ENCODE measurements at places on chromosomes 11 and 22. TPM values are rescaled to one million over a fixed set of nuclear protein-coding genes. Genes with fewer than 3 reads are reported as not detected.
A peak's percentile ranks its signal among the peaks of the same experiment; 100 is the strongest.

DERL3 gene
- total RNA-seq = 5.2 TPM

KCNJ4 gene
- not detected for total RNA-seq

BATF2 gene
- total RNA-seq = not detected

GRIA4 gene
- total RNA-seq = not detected

DNA sequence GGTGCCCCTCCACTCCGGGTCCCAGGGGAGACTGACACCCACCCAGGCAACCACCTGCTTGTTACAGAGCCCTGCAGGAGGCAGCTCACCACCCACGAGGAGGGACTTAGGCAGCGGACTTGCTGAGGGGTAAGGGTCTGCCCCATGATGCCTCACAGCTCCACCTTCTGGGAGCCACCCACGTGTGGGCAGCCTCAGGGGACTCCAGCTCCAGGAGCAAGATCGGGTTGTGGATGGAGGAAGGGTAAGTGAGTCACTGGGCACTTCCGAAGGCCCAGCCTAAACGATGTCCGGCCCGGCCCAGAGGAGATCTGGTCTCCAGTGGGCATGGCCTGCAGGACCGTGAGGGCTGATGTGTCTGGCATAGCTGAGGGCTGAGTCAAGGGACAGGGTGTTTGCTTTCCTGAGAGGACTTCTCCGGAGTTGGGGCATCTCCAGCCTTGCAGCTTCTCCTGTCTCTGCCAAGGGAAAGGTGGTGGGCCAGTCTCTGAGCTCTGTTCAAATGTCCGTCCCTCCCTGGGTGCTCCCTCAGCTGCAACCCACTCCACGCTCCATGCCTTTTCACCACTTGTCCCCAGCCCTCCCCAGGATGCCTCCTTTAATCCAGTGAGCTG is 32.3 kb upstream of the P2RY2 start:
- H3K27me3 ChIP-seq = peaks cover 2% of the 10 kb centered on the region
- no peak for DNase-seq
- no peak overlapping the region for H3K27ac ChIP-seq
- peaks cover 6% of the 10 kb centered on the region for H3K4me1 ChIP-seq

- no peak overlapping the region for H3K4me3 ChIP-seq
- H3K27me3 ChIP-seq = no peaks in the 10 kb centered on the region
- DNase-seq = no peak
- no peaks in the 10 kb centered on the region for H3K4me1 ChIP-seq
Measured at GRCh38 chr11:28009388-28009787, 98.6 kb downstream of the KIF18A start.

DNA sequence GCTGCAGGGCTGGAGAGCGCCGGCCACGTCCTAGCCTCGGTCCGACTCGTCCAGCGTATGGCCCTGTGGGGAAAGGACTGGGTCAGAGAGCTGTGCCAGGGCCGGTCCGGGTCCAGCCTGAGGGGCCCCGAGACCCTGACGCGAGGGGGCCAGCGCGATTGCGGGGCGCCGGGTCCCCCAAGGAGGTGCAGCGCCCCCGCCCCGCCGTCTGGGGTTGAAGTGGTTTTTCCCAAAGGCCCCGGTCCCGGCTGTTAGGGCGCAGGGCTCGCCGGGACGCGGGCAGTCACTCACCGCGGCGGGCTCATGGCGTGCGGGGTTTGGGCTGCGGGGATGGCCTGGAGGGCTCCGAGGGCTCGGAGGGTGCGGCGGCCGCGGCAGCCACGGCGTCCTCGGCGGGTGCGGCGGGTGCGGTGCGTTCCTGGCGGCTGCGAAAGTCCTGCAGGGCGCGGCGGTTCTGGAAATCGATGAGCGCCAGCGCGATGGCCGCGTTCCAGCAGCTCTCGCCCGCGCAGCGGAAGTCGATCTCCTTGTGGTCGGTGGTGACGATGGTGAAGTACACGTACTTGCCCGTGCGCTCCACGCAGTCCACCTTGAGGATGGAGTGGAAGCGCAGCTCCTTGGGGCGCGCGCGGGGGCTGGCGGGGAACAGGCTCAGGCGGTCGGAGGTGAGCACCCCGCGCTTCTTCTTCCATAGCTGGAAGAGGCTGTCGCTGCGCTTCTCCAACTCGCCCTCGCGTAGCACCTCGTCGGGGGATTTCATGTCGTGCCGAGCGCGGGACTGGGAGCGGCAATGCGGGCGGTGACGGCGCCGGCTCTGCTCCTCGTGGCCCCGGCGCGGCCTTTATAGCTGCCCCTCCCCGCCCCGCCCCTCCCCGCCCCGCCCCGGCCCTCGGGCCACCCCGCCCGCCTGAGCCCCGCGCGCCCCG is at the start of gene PHLDA2:
PHLDA2 (minus strand) TSS at position 816 of the 926 bp plus-strand sequence; CDS start at position 760, 56 bp downstream.
- no peaks in the 10 kb centered on the region for H3K36me3 ChIP-seq
- DNase-seq = peak; percentile 81
- H3K27ac ChIP-seq = peak within 1 kb of the TSS; percentile 63
- peak within 1 kb of the TSS; percentile 70 for H3K4me3 ChIP-seq
- peaks cover 25% of the 10 kb centered on the region for H3K4me1 ChIP-seq

DNA sequence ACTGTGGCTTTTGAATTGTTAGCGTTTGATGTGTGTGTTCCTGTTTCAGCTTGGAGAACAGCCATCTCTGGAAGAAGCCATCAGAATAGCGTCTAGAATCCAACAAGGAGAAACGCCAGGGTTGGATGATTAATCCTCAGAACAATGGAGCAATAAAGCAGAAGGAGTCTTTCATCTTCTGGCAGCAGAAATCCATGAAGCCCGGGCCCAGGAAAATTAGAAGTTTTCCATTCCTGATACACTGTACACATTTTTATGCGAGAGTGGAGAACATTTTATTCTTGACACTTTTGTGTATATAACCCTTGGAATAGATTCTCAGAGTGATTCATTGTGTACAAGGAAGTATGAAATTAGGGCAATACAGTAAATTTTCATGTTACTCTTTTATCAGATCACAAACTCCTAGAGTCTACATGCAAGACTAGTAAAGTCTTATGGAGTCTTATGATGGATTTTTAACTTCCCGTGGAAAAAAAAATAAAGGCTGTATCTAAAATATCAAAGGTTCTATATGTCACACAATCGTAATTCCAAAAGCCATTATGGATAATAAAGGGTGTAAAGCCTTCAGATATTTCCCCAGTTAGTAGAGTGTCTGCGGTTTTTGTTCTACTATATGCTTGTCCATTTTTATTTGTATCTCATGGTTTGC is 45.9 kb upstream of the WEE1 start:
- no peaks in the 10 kb centered on the region for H3K27me3 ChIP-seq
- H3K4me1 ChIP-seq = no peaks in the 10 kb centered on the region
- H3K4me3 ChIP-seq = no peak overlapping the region
- H3K27ac ChIP-seq = peak overlapping the region; percentile 11

CDC45 gene
- 111 TPM for total RNA-seq

DEFB131B gene
- not detected for total RNA-seq

GRCh38 chr22:49527611-49528419 is 299.9 kb downstream of the BRD1 start:
- DNase-seq = no peak
- H3K4me1 ChIP-seq = no peaks in the 10 kb centered on the region
- peaks cover 10% of the 10 kb centered on the region for H3K36me3 ChIP-seq

- H3K4me1 ChIP-seq = peaks cover 3% of the 10 kb centered on the region
- no peaks in the 10 kb centered on the region for H3K36me3 ChIP-seq
- no peak overlapping the region for H3K4me3 ChIP-seq
- no peaks in the 10 kb centered on the region for H3K27me3 ChIP-seq
Measured at GRCh38 chr11:112555491-112556364, 295.1 kb upstream of the PLET1 start.

DNA sequence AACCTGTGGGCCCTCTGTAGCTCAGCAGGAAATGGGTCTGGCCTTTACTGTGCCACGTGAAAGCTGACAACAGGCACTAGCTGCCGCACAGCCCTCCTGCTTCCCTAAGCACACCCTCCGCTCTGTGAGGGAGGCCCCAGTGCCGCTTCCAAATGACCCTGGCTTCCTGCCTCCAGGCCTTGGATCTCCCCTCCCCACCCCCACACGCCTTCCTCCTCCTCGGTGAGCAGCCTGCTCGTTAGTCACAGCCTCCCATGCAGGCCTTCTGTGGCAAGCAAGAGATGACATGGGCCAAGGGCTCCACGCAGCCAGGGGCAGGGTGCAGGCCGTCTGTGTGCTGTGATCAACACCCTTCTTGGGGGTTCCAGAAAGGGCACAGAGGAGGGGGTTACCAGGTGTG is 15.3 kb upstream of the RASL10A start:
- H3K27ac ChIP-seq = no peak overlapping the region
- peaks cover 10% of the 10 kb centered on the region for H3K36me3 ChIP-seq
- DNase-seq = no peak
- H3K4me1 ChIP-seq = no peaks in the 10 kb centered on the region
- H3K27me3 ChIP-seq = no peaks in the 10 kb centered on the region

OR52H1 gene
- not detected for total RNA-seq

DNA sequence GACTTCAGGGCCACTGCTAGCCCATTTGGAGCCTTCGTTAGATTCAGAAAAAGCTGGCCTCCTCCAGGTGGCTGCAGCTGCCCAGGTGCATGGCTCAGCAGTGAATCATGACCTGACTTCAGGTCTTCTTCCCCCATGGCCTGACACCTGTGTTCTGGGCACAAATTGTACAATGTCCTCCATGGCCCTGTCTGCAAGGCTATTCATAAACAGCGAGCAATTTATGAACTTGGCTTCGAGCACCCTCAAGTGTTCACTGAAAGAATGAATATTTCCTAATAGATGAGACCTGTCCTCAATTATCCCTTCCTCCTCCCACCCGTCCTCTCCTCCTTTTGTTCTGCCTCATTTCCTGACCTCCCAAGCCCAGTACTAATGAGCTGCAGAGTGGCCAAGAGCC is 12.2 kb upstream of the VPS37C start:
- H3K4me1 ChIP-seq = peaks cover 12% of the 10 kb centered on the region
- H3K36me3 ChIP-seq = no peaks in the 10 kb centered on the region
- no peak overlapping the region for H3K27ac ChIP-seq

PKDREJ gene
- total RNA-seq = not detected

DNA sequence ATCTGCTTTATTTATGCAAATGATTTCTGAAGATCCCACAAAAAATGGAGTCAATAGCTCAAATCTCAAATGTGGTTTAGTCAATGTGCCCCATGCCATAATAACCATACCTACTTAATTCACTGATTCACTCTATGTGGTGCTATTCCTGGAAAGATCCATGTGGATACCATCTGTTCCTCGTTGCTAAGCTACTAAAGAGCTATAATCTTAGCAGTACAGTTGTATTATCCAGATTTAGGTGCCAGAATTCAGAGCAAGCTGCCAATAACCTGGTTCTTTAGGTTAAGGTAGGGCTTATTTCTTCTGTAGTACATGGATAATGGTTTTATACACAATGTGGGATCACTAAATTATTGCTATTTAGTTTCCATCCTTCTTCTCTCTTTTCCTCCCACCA is 974.7 kb upstream of the CCDC90B start:
- H3K27ac ChIP-seq = no peak overlapping the region
- no peaks in the 10 kb centered on the region for H3K36me3 ChIP-seq
- H3K4me1 ChIP-seq = no peaks in the 10 kb centered on the region
- H3K27me3 ChIP-seq = no peaks in the 10 kb centered on the region

DNA sequence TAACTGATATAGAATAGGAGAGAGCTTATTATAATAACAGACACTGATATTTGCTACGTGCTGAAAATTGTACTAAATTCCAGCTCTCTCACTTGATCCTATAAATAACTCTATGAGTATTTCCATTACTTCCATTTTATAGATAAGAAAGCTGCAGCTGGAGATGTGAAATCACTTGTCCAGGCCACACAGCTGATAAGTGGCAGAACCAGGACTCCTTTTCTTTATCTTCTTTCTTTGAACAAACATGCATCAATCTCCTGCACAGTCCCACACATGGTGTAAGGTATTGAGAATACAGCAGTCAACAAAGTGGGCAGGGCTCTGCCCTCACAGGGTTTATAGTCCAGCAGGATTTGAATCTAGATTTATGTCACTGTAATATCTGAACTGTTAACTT is 652.1 kb downstream of the NELL1 start:
- no peaks in the 10 kb centered on the region for H3K27me3 ChIP-seq
- H3K4me3 ChIP-seq = no peak overlapping the region
- H3K4me1 ChIP-seq = no peaks in the 10 kb centered on the region
- no peak for DNase-seq
- H3K36me3 ChIP-seq = no peaks in the 10 kb centered on the region

GRCh38 chr11:94725097-94725496 is 43.1 kb upstream of the AMOTL1 start:
- H3K4me1 ChIP-seq = no peaks in the 10 kb centered on the region
- H3K27me3 ChIP-seq = peaks cover 7% of the 10 kb centered on the region
- no peaks in the 10 kb centered on the region for H3K36me3 ChIP-seq
- no peak overlapping the region for H3K27ac ChIP-seq

DNA sequence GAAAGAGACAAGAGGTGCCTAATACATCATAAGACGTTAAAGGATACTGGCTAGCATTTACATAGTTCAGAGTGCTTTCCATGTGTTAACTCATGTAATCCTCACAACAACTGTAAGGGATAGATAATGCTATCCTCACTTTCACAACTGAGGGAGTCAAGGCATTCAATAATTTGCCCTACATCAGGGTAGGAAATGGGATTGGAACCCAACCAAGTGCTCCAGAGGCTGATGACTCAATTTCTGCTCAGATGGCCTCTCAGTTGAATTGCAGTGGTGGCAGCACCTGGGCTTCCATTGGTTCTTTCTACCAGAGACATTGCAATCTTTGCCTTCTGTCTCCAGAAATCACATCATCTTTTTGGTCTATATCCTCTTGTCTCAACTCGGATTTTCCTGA is 232.9 kb downstream of the ETS1 start:
- no peaks in the 10 kb centered on the region for H3K27me3 ChIP-seq
- H3K36me3 ChIP-seq = no peaks in the 10 kb centered on the region

DNA sequence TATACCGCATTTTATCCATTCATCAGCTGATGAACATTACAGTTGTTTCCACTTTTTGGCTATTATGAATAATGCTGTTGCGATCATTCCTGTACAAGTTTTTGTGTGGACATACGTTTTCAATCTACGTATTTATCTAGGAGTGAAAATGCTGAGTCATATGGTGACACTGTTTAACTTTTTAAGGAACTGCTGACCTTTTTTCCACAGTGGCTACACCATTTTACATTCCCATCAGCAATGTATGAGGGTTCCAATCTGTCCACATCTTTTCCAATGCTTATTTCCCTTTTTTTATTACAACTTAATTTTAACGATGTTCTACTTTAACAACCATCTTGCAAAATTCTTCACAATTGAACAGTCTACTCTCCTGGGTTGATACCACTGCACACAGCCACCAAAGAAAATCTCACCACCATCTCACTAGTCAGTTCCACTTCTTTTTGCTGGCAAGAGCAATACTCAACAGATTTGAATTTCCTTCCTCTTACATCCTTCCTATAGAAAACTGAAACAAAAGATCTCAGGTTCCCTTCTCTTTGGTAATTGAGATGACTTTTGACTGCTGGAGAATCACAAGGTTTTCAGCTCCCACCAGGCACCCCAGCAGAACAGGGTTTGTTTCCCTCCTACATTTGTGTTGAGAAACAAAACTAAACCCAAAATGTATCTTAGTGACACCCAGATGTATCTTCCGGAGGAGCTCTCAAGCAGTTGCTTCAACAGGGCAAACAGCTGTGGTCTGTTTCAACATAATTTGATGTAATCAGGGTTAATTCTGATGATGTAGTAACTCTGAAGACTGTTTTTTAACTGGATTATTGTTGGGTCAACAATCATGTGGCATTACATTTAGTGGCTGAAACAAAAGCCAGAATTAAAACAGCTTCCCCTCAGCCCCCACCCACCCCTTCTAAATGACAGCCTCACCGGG is 7.0 kb upstream of the GAB2 start:
- H3K36me3 ChIP-seq = peaks cover 1% of the 10 kb centered on the region
- DNase-seq = no peak
- peaks cover 42% of the 10 kb centered on the region for H3K4me1 ChIP-seq
- peaks cover 11% of the 10 kb centered on the region for H3K27me3 ChIP-seq
- H3K4me3 ChIP-seq = no peak overlapping the region
